ENCODE measurements at places on chromosomes 5 and 9.

DNA sequence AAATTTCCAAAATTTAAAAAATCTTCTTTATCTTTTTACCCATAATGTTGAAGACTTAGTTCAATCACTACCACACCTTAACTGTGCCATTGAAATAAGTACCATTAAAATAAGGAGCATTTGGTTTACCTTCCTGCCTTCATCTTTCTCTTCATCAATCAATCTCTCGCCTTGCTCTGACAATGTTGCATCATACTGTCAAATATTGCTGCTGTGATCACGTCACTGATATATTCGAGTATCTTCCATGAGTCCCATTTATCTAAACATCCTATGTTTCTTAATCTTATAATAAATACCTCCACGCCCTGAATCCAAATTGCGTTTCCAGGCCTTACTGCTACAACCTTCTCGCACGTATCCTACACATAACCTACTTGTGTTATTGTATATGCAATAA is 155.2 kb upstream of the ACOT12 start:
- DNase-seq, result no peak

GRCh38 chr9:21432672-21433425 is 7.4 kb upstream of the IFNA1 start:
- DNase-seq, result no peak

- DNase-seq, result no peak
Measured at GRCh38 chr5:35182910-35183535, 47.3 kb downstream of the PRLR start.

GRCh38 chr5:119290161-119290569 is 65.7 kb upstream of the TNFAIP8 start:
- DNase-seq, result no peak

GRCh38 chr5:131637694-131638093 is 2.7 kb upstream of the RAPGEF6 start:
- DNase-seq, result no peak

- no peak for DNase-seq
Measured at GRCh38 chr5:40356248-40356647, 323.5 kb upstream of the PTGER4 start.

GRCh38 chr9:107397076-107398044 is 92.2 kb downstream of the KLF4 start:
- DNase-seq, result no peak

DNA sequence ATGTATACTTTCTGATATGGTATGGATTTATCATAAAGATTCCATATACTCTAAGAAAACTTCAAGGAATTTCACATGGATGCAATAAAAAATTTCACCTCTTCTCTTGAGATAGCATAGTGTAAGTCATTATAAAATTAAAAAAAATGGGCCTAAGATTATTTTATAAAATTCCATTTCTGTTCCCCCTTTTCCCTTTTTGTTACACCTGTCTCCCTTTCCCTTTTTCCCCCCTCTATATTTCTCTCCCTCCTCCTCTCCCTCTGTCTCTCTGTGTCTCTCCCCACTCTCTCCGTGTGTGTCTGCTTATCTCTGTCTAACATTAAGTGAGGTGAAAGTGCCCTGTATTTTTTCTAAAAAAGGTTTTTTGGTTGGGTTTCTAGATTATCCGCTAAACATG is 180.2 kb downstream of the NIPBL start:
- DNase-seq, result no peak

- DNase-seq, result no peak
Measured at GRCh38 chr9:81250606-81251005, 438.7 kb downstream of the TLE1 start.

DNA sequence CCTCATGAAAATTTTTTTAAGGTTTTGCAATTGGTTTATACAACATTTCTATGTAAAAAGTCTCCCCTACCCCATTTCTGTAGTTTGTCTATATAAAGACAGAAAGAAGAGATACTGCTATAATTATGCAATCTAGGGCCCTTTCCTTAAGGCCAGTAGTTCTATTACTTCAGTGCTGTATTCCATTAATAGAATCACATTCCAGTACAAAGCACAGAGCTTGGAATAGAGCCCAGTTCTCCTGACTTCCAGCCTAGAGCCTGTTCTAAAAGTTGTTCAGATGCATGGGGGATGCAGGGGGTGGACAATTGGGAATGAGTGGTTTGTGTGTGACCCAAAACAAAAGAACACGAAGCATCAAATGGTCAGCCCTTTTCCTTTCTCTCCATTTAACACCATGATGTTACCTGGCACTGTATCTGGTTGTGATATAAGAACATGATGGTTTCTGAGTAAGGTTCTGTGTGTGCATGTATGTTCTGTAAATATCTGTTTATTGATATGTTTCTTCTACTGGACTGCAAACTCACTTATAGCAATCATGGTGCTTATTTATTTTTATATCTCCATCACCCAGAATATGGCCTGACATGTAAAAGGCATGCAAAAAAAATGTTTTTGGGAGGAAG is 8.2 kb upstream of the GRAMD2B start:
- DNase-seq, result no peak

GRCh38 chr5:79107020-79107796 is 4.4 kb upstream of the BHMT start:
- no peak for DNase-seq

DNA sequence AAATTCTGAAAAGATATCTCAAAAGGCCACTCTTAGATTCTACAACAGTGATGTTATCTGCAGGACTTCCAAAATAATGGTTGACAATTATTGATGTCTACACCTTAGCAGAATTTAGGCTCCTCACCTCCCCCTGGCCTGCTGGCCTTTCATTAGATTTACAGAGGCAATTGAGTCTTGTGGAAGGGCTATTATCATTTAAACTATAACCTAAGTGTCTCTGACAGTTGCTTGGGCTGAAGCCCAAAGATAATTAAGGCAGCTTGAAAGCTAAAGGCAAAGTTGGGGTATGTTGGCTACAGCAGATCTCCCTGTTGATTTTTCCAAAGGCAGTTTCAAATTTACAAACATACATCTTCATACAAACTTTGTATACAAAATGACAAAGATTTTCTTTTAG is 912.3 kb downstream of the TAF11L14 start:
- DNase-seq, result no peak

DNA sequence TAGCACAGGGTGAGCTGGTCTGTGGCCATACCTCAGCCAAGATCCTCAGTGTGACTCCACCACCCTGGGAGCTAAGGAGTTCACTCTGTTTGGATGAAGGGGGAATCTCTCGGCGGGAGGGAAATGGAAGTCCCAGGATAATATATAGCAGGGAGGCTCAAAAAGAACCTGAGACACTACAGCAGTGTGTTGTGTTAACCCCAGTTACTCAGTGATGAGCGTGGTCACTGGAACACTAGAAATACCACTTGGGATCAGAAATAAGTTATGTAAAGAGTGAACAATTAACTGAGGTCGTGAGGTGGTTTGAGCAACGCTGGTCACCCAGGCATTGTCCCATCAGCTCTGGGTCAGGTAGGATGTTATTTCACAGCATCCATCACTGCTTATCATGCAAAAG is 59.3 kb upstream of the ADAMTS16 start:
- no peak for DNase-seq

- DNase-seq, result no peak
Measured at GRCh38 chr5:72434781-72435437, 72.3 kb downstream of the ZNF366 start.

DNA sequence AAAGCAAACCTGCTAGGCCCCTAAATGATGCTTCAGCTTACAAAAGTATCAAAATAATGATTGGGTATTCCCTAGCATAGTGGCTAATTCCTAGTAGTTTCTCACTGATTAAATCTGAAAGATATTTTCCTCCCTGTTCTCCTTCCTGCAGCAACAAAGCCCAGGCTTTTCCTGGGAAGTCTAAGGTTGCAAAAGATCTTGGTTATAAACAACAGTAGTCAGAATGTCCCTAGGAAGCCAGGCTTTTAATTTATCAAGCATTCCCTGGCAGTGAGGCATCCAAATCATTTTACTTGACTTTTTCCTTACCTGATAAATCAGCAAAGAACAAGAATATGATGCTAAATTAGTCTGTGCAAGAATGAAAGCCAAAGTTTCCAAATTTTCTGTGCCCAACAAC is 272.0 kb downstream of the PDE4D start:
- no peak for DNase-seq

- DNase-seq, result no peak
Measured at GRCh38 chr5:55220433-55221185, 6.5 kb downstream of the MCIDAS start.

- no peak for DNase-seq
Measured at GRCh38 chr9:74496406-74496805, 729 bp upstream of the RORB start.

- DNase-seq, result no peak
Measured at GRCh38 chr5:112762113-112762810, 24.6 kb downstream of the APC start.

DNA sequence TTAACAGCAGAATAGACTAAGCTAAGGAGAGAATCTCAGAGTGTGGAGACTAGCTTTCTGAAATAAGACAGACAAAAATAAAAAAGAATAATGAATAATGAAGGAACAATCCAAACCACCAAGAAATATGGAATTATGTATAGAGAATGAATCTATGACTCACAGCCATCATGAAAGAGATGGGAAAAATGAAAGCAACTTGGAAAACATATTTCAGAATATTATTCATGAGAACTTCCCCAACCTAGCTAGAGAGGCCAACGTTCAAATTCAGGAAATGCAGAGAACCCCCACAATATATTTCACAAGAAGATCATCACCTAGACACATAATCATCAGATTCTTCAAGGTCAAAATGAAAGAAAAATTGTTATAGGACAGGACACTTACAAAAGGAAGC is 349.0 kb upstream of the MPDZ start:
- no peak for DNase-seq

DNA sequence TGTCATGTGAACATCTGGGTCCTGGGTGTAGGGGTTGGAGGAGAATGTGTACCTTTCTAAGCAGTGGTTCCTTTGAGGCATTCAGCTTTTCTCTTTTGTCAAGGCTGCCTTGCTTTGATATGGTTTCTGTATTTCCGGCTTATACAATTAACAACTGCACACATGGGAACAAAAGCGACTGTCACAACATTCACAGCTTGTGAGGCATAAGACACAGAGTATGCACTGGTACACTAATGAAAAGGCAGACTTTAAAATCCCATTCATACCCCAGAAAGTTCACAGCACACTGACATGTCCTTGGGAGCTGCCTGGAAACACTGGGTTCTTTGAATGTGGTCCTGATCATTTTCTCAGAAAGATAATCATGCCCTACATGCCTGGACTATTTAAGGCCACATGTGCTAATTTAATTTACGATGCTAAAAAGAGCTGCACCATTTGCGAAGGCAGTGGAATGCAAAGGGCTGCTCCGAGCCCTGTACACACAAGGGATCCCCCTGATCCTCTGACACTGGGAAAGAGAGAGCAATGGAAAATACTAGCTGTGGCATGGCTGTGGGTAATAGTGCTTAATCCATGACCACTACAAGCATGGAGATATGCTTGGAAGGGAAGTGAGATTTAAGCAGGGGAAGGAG is 131.8 kb downstream of the EFNA5 start:
- no peak for DNase-seq

- DNase-seq, result no peak
Measured at GRCh38 chr5:54146916-54147315, 163.5 kb downstream of the ARL15 start.

DNA sequence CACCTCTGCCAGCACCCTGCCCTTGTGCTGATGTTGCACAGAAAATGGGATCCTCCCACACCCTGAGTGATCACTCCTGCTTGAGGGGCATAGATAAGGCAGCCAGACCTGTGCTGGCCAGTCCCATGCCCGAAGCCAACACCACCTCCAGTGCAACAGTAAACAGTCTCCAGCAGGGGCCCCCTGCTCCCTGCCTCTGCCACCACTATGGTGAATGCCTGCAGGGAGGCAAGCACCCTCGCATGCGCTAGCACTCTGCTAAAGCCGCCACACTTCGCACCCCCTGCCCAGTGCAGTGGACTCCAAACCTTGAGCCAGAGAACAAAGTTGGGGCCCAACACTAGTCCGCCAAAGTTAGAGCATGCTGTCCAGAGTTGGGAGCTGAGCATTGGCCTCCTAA is 118.7 kb downstream of the PJA2 start:
- no peak for DNase-seq

- DNase-seq, result no peak
Measured at GRCh38 chr9:107148216-107148615, 134.9 kb upstream of the RAD23B start.

DNA sequence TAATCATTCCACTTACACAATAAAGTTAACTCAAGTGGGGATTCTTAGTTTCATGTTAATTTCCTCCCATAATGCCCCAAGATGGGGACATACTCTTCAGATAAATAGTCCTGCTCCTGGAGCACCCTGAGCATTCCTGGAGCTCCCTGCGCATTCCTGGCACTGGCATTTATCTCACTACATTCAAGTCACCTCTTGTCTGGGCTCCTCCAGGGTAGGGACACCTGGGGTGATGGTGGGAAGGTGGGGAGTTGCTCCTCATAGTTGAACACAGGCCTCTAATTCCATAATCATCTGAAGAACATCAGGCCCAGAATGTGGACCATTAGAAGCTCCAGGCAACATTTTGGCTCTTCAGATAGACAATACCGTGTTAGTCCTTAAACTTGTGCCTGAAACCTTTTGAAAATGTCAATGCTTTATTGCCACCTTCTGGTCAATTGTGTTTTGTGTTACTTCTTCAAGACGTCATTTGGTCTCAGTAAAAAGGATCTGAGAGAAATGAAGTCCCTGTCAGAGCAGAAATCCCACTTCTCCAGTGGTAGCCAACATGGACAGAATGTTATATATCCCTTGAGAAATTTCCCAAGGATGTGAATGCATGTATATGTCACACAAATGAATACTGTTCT is 14.2 kb upstream of the AGGF1 start:
- DNase-seq, result no peak

DNA sequence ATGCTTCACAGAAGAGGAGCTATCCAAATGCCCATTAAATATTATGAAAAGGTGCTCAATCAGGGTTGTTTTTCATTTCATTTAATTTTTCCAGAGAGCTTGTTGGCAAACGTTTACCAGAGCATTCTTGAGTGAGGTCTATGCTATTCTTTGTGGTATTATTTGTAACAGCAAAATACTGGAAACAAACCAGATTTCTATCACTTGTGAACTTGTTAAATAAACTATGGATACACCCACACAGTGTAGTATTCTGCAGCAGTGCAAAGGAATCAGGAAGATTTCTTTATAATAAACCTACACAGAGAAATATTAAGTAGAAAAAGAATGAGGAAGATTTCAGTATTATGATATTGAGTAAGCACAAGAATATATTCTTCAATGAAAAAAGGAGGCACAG is 15.0 kb upstream of the SLC1A1 start:
- DNase-seq, result no peak

DNA sequence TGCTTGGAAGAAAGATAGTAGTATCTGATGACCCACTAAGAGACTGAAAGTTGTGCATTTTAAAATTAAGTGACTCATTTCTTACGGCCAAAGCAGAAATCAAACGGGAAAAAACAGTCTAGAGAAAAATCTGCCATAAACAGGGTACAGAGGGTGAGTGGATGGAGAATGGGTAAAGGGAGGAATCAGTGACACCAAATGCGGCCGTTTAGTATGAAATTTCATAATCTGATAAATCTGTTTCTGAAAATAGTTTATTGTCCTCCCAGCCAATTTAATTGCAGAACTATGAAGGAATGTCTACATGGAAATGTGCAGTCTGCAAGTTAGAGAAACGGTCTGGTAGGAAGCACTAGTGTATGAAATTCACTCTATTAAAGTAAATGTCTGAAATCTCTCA is 39.5 kb downstream of the ADAMTS12 start:
- no peak for DNase-seq

Data from stimulated activated CD4-positive, alpha-beta T cell treated with anti-CD3 and anti-CD28 coated beads, Interleukin-2, amount 100 ng/mL, for 4 hours (primary cell).